ENCODE measurements at places on chromosomes 11 and 22.
A peak's percentile ranks its signal among the peaks of the same experiment; 100 is the strongest.

DNA sequence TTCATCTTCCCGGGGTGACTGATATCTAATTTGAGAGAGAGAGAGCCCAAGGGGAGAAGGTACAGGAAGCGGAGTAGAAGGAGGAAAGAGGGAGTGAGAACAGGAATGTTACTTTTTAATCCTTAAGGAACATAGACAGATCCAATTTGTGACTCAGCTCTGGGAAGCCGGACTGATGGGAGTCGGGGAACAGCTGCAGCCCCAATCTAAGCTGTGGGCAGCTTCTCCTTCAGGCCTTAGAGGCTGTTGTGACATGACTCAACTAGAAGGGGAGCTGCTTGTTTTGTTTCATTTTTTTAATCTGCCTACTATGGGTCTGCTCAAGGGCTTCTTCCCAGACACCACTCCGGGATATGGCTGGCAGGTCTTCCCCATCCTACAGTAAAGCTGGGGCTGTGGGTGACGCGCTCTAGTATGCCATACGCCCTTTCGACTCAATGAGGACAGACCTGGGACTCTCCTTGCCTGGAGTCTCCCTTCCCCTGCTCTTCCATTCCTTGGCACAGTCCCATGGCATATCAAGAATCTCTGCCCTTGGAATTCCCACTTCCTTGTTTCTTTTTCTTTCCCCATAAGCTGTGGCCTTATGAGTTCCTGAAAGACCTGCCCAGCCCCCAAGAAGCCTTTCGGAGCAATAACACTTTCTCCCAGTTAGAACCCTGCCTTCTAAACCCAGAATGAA, 103.3 kb upstream of the AKIP1 start:
- no peak for DNase-seq

GRCh38 chr11:1225386-1226225, 2.7 kb downstream of the MUC5B start:
- no peak for DNase-seq

DNA sequence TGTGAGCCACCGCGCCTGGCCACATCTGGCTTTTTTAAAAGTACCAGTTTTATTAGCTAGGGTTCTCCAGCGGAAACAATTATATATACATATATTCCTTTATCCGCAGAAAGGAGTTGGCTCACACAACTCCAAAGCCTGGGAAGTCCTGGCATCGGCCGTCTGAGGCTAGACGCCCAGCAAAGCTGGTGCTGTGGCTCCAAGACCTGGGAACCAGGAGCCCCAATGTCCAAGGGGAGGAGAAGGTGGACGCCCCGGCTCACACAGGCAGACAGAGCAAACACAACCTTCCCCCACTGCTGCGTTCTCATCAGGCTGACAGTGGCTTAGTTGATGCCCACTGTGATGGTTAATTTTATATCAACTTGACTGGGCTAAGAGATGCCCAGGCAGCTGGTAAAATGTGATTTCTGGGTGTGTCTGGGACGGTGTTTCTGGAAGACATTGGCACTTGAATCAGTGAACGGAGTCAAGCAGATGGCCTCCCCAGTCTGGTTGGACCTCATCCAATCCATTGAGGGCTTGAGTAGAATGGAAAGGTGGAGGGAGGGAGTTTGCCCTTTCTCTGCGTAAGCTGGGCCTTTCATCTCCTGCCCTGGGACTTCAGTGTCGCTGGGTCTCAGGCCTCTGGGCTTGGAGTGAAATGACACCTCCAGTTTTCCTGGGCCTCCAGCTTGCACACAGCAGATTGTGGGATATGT, 904.4 kb downstream of the BRD1 start:
- DNase-seq = no peak

- DNase-seq = no peak
Measured at GRCh38 chr11:64588701-64589100, 2.3 kb upstream of the SLC22A12 start.

GRCh38 chr11:21511835-21512440, 680.9 kb upstream of the ANO5 start:
- peak; percentile 29 for DNase-seq

- DNase-seq = no peak
Measured at GRCh38 chr11:32331098-32331497, 104.2 kb downstream of the WT1 start.

- no peak for DNase-seq
Measured at GRCh38 chr11:119361056-119361787, 14.7 kb upstream of the MFRP start.

DNA sequence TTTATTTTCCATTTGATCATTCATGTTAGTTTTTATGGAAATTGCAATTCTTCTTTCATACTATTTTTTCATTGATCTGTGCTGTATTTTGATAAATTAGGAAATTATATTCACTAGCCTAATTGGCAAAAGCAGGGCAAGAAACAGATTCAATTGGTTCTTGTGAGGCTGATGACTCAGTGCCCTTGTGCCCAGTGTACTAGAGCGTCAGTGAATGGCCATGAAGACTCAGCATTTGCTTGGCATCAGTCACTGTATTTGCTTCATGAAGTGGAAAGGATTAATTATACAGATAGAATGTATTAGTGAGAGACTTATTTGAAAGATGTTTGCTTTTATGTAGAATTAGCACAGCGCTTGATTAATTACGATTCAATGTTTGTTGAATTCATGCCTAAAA, 31.8 kb downstream of the MRGPRX1 start:
- no peak for DNase-seq

DNA sequence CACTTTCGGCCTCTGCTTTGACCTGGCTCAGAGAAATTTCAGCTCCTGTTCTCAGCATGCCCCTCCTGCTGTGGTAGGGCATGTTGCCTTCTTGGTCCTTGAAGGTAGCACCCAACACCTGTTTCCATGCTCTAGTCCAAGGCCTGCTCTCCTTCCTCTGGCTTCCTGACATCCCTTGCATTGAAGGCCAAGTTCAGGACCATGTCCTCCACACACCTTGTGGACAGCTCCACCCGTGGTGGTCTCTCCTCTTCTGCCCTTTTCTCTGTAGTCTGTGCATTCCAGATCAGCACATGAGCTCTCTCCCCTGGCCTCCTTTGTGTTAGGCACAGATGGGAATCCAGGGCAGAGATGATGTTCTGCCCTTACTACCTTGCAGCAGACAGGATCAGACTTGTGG, 225.3 kb downstream of the ADAMTS15 start:
- no peak for DNase-seq

GRCh38 chr22:47196881-47197772, 434.7 kb downstream of the TBC1D22A start:
- no peak for DNase-seq

DNA sequence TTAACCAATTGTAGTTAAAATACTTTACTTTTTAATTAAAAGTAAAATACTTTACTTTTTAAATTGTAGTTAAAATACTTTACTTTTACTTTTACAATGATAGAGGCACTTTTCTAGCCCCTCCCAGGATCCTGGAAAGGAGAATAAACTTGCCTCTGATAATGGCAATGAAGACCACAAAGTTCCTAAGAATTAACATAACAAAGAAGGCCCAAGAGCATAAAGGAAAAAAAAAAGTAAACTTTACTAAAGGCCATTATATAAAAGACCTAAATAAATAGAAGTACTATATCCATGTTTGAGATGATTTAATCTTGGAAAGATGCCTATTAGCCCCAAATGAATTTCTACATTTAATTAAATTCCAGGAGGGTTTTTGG, 129.1 kb upstream of the THY1 start:
- no peak for DNase-seq

- no peak for DNase-seq
Measured at GRCh38 chr22:46273432-46274148, 5.8 kb downstream of the TTC38 start.

DNA sequence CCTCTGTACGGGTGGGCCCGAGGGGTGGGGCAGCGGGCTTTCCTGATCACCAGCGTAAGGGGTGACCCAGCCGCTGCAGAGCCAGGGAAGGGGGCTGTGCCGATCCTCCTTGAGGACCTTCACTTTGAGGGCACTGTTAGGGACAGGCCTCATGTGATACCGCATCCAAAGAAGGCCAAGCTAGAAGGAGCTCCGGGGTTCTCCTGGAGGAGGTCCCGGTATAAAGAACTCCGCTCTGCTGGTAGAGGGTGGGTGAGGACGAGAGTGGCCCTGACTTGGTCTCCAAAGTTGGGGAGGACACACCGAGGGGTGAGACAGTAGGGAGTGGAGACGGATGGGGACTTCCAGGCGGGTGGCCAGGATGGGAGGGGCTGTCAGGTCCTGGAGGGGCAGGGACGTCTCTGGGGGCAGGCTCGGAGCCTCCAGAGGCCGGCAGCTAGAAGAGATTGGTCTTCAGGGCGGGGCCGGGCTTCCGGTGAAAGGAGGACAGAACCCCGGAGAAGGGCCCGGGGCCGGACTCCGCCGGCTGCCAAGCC, 4.6 kb downstream of the PHOX2A start:
- DNase-seq = no peak

- DNase-seq = no peak
Measured at GRCh38 chr11:90355200-90355599, 132.4 kb upstream of the CHORDC1 start.

DNA sequence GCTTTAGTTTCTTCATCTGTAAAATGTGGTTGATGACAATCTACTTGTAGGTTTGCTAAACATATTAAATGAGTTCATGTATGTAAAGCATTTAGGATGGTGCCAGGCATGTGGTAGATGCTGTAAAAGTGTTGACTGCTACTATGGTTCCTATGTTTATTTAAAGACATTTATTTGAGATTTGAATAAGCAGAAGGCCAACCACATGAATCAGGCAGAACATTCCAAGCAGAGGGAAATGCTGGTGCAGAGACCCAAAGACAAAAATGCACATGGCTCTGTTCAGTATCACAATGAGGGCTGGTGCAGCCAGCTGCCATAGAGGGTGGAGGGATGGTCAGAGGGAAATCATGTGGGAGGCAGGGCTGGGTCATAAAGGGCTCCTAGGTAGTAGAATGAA, 156.2 kb upstream of the PDGFD start:
- no peak for DNase-seq

- no peak for DNase-seq
Measured at GRCh38 chr11:38182126-38182866, 1584.3 kb upstream of the RAG2 start.

- DNase-seq = no peak
Measured at GRCh38 chr11:63879598-63880402, 37.2 kb downstream of the RCOR2 start.

DNA sequence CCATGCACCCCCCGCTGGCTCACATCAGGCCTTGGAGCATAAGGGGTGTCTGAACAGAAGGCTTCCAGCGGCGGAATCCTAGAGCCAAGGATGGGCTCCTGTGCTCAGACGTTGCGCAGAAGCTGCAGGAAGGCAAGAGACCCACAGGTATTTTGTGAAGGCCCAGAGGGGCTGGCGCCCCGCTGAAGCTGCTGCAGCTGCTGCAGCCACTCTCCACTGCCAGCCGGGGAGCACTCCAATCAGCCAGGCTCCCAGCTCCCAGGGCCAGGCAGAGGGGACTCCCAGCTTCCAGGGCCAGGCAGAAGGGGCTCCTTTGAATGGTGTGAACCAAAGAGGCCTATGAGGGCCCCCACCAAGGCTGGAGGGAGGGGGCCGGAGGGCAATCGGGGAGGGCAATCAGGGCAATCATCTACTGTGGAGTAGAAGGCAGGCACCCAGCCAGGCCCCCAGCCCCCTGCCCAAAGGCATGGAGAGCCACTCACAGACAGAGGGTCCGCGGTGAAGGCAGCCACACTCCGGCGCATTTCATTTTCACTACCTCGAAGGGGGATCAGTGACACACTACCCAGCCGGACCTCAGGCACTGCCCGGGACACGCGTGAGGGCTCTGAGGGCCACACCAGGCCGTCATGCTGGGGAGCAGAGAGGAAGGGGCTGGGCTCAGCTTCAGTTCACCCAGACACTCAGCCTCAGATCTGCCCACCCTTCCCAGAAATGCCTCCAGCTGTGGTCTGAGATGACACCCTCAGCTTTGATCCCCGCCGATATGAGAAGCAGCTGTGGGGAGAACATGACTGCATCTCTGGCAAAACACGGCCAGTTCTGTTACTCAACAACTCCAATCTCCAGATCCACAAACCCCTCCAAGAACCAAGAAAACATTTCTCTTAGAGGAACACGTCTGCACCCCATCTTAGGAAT, 11.6 kb upstream of the PDE2A start:
- no peak for DNase-seq

- no peak for DNase-seq
Measured at GRCh38 chr11:19631712-19632498, 80.7 kb upstream of the NAV2 start.

DNA sequence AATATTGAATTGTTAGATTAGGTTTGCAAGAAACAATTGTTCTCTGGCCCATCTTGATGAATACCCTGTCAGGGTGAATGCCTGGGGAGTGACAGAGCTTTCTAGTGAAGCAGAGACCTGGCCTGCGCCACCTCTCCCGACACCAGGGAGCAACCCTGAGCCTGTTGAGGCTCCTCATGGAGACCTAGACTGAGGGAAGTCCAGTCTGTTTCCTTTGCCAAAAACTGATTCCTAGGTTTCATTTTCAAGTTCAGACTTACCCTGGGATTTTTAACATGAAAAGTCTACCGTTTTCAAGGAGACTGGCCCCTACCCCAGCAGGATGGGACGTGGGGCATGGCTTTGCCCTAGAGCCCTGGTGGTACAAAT, 173.7 kb upstream of the SORL1-AS1 start:
- DNase-seq = no peak

DNA sequence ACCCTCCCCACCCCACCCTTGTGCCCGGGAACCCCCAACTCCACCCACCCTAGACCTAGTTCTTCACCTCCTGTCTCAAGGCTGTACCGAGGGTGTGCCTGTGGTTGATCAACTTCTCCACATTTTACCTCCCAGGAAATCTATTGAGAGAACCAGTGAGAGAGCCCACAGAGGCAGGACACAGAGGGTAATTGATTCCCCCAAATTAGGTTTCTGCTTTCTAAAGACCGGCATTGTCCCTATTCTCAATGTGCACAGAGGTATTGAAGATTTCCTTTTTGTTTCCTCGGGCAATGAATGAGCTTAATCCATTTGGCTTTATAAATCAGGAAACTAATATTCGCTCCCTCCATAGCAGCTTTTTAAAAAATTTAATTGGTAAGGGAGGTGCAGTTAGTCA, 6.0 kb upstream of the LMO1 start:
- no peak for DNase-seq

DNA sequence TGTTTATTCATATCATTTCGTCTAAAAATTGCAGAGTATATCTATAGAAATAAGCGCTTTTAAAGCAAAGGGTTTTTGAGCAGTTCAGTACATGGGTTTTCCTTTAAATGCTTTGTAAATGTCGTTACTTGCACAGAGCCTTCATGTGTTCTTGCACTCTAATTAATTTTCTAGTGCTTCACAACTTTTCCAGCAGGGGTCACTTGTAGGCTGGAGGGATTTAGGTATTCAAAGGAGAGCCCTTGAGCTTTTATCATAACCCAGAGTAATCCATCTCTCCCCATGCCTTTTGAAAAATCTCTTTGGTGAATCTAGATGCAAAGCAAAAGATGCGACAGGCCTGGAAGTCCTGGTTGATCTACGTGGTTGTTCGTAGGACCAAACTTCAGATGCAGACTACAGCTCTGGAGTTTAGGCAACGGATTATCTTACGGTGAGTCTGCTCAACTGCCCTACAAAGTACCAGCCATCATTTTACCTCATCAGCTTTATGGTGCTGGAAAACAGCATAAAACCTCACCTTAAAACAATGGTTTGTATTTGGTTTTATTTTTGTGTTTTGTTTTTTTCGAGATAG, 60.4 kb downstream of the SFI1 start:
- DNase-seq = peak; percentile 47

Data from CD4-positive, alpha-beta T cell treated with Interleukin-4 for 1 hour (primary cell).